ENCODE measurements at places on chromosomes 5 and 9.

GRCh38 chr5:453725-454481 lies 10.9 kb downstream of the EXOC3 start:
- no peak for DNase-seq

- no peak for DNase-seq
These were observed 32.8 kb upstream of the SEMA4D start for GRCh38 chr9:89530726-89531125.

DNA sequence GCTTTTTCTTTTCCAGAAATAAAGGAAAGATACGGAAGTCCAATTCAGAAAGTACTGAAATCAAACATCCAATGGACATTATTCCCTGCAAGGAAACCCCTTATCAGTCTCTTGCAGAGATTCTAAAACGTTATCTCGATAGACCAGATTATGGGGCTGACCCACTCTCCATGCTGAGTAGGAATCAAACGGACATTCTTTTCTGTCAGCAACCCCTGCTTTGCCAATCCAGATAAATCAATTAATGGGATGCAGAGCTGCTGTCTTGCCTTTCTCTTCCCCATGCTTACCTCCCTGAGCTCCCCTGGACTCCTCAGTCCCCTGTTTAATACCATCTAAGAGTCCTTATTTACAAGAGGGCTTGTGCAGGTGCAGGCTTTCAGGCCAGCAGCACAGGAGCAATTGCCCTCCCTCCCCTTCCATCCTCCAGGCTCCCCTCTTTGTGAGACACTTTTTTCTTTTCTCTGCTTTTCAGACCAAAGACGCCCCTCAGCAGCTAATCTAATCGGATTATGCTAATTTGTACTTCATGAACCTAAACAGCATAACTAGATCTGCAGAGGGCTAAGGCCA lies 14.2 kb downstream of the TAL2 start:
- no peak for DNase-seq

DNA sequence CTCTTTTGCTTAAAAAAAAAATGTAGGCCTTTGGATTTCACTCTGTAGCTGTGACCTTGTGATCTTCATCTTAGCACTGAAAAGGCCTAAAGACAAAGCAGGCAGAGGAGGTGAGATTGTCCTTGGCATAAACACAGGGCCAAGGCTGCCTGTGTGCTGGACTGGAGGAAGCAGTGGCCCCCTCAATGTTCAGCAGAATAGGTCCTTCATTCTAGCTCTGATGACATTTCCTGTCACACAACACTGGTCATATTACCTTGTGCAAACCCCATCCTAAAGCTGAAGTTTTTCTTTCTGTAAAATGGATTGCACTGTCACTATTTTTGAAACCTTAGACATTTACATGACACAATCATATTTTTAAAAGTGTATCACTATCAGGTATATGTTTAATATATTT lies 147.4 kb downstream of the INSYN2B start:
- DNase-seq, result no peak

- no peak for DNase-seq
These were observed 36.9 kb upstream of the MED27 start for GRCh38 chr9:132116583-132116982.

DNA sequence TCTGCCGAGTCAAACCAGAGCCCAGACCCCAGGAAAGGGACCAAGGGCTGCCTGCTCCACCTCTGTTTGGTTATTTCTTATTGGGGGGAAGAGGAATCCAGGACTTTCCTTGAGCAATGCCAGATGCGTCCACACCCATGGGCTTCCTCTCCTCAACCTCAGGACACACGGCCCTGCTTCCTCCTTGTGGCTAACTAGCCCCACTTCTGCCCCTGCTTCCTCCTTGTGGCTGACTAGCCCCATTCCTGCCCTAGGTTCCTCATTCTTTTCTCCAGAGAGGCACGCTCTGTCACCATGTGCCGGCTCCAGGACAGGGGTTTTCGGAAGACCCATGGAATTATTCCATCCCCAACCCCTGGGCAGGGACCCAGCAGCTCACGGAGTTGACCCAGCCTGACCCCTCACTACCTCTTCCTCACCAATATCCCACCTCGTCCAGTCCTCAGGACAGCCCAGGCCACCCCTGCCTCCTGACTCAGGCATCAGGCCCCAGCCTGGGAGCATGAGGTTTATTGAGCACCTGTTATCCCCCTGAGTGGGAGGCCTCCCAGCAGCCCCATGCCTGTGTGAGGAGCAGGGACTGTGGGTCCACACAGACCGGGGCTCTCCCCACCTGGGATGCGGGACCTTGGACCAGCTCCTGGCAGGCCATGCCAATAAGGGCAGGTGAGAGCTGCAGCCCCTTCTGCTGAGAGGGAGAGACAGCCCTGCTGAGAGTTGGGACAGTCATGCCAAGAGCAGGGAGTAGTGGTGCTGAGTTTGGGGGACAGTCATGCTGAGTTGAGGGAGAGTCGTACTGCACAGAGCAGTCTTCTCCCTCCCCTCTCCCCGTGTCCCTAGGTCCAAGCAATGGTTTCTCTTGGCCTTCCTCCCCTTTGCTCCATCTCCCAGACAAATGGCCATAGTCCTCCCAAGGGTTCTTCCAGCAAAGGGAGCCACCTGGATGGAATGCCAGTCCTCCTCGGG lies 11.8 kb upstream of the FCN1 start:
- no peak for DNase-seq

GRCh38 chr5:2120361-2120760 lies 237.6 kb upstream of the IRX4 start:
- no peak for DNase-seq

DNA sequence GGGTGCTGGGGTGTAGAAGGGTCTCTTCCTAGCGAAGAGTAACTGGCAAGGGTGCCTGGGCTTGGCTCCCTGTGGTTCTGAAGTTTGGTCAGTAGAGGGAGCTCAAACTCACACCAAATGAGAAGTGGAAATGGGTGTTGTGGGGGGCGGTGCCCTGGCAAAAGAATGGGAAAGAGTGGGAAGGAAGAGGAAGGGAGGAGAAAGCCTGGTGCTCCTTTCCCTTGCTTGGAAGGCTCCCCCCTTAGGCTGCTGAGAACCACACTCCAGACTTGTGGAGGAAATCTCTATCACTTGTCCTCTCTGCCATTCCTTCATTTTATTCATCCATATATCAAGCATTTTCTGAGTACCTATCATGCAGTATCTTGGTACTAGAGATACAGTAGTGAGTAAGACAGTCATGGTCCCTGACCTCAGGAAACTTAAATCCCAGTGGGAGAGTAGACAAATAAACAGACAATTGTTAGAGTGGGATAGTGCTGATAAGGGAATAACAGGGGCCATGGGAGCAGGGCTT lies 13.0 kb downstream of the SLC4A9 start:
- no peak for DNase-seq

DNA sequence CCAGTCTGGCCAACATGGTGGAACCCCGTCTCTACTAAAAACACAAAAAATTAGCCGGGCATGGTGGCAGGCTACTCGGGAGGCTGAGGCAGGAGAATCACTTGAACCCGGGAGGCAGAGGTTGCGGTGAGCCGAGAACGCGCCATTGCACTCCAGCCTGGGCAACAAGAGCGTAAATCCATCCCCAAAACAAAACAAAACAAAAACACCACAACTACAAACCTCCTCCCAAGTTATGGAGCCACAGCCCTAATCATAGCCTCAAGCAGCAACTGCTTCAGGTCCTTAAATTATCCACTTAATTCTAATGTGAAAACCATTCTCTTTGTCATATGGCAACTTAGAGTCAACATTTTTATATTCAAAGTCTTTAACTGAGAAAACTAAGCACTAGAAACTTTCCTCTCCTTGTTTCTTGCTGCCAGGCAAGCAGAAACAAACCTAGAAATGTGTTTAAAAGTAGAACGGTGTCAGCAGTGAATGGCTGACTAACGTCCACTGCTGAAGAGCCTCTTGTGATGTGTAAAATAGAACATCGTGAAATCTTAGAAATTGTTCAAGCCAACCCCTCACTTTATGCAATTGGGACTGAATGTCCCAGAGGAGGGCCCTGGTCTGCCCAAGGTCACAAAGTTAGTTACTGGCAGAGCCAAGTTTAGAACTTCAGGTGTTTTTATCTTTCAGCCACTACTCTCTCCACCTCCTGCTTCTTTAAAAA lies 5.7 kb downstream of the TMEM245 start:
- no peak for DNase-seq

DNA sequence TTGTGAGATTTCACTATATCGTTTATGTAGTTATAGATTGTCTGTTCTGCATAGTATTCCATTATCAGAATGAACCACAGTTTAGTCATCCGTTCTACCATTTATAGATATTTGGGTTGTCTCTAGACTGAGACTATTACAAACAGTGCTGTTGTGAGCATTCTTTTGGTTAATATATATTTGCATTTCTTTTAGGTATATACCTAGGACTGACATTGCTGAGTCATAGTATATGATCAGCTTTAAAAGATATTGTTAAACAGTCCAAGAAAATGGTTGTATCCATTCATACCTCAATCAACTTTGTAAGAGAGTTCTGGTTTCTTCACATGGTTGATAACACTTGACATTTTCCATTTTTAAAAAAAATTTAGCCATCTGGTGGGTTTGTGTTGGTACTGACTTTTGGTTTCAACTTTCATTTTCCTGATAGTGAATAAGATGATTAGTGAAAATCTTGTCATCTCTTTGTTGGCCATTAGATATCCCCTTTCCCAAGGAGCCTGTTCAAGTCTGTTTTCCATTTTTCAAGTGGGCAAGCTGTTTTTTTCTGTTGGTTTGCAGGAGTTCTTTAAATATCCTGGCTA lies 22.9 kb upstream of the ADAM19 start:
- no peak for DNase-seq

- no peak for DNase-seq
These were observed 41.1 kb downstream of the STC2 start for GRCh38 chr5:173287086-173287485.

GRCh38 chr9:107243742-107244141 lies 39.3 kb upstream of the RAD23B start:
- DNase-seq, result no peak

GRCh38 chr9:23812673-23813072 lies 13.4 kb downstream of the ELAVL2 start:
- no peak for DNase-seq

DNA sequence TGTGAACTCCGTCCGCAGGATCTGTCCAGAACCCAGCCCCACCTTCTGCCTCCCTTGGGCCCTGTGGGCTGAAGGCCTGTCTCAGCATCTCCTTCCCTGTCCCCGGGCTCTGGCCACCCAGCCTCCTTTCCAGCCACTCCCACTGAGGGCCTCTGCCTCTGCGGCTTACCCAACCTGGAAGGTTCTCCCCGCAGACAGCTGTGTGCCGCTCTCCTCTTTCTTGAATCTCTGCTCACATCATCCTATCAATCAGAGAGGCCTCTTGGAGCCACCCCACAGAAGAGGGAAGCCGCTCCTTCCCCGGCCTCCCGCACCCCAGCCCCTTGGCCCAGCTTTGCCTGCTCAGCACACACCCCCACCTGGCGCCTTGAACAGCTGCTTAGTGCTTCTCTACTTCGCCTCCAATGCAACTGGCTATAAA lies 81.5 kb upstream of the UNC5A start:
- no peak for DNase-seq

- DNase-seq, result no peak
These were observed 3.7 kb upstream of the GM2A start for GRCh38 chr5:151249281-151249680.
